ENCODE measurements at places on chromosomes 11 and 22. TPM values are rescaled to one million over a fixed set of nuclear protein-coding genes. Genes with fewer than 3 reads are reported as not detected.

- no peak for DNase-seq
These were observed 1248.0 kb upstream of the CNTN5 start for GRCh38 chr11:97772705-97773104.

DNA sequence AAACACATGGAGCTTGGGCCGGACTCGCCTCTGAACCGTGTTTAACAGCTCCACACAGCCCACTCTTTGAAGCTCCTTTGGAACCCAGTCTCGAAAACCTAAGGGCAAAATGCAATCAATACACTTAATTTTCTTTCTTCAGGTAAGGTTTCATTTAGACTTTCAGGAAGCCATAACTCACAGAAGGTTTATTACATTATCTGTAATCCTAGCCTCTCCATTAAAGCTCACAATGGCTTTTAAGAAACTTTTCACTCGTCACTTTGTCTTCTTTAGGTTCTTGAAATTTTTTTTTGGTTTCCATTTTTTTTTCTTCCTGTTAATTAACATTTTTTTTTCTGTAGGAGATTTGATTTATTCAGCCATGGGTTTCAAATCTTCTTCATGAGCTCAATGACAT is 91.3 kb downstream of the ARL14EP start:
- no peak for DNase-seq

- no peak for DNase-seq
These were observed 103.6 kb downstream of the NECTIN1 start for GRCh38 chr11:119625206-119625978.

Gene ISX
- total RNA-seq = not detected

DNA sequence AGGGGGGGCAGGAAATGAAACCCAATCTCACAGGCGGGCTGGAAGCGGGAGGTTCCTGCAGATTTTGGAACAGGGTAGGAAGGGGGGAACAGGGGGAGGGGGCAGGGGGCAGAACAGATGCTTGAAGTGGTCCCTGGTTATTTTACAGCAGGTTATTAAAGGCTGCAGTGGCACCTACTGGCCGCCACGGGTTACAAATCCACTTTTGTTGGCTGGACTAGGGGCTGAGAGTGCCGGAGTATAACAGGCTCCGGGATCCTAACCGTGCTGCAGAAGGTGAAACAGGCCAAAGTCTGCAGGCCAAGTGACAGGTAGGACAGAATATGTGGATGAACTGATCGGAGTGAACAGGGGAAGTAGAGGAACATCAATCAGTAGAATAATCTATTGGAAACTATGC is 2.5 kb downstream of the ROBO3 start:
- no peak for DNase-seq

GRCh38 chr22:41028841-41029240 is 63.6 kb upstream of the EP300 start:
- DNase-seq = no peak

GRCh38 chr11:76617553-76618265 is 52.8 kb downstream of the LRRC32 start:
- DNase-seq = no peak

DNA sequence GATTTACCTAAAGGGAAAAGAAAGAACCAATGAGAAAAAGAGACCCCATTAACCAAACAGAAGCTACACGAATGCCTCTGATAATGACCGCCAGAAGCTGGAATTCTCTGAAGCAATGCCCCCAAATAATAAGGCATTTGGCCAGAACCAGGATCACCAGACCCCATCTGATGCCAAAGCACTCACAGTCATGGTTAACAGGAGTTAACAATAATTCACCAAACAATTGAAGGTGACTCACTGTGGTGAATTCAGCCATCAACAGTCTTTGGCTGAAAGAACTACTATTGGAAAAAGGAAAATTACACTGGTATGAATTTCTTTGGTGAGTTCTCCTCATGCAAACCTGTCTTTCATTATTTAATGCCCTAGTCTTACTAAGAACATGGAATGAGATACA is 21.9 kb upstream of the NFRKB start:
- DNase-seq = no peak

DNA sequence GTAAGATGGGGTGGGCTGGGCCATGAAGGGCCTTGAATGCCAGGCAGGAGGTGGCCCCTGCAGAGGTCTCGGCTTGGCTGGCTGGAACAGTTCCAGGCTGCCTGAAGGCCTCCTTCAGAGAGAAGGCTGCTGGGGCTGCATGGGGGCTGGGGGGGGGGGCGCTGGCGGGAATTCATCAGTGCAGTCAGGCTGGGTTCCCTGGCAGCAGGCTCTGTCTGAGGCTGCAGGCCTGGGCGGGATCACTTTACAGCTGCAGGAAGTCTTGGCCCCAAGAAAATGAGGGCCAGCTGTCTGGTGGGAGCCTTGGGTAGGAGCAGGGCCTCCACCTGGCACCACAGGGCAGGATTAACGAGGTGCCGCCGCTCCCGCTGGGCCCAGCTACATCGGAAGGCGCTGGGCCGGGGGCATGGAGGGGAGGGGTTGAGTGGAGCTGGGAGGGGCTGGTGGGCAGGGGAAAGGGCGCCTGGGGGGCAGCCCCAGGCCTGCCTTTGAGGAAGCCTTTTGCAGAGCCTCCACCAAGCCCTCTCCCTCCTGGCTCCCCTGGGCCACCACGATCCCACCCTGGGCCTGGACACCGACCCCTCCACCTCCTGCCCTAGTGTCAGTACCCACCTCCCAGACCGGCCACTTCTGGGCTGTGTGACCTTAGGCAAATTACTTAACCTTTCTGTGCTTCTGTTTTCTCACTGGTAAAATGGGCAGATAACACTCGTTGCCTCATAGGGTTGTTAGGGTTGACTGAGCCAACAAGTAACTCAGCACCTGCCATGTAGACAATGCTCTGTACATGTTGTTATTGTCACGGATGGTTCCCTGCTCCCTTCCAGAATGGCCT is 31.0 kb upstream of the HMOX1 start:
- DNase-seq = peak; percentile 74

Gene SRSF8
- 35.8 TPM for total RNA-seq

- no peak for DNase-seq
These were observed 12.1 kb downstream of the PLAAT5 start for GRCh38 chr11:63478896-63479295.

Gene SYCE3
- total RNA-seq = not detected

Gene TCIRG1
- 173 TPM for total RNA-seq

DNA sequence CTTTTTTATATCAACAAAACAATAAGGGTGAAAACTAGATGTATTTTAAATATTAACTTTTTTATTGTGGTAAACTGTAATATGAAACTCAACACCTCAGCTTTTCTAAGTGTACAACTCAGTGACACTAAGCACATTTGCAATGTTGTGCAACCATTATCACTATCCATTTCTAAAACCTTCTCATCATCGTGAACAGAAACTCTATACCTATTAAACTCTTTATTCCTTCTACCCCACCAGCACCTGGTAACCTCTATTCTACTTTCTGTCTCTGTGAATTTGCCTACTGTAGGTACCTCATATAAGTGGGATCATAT is 9.4 kb downstream of the HORMAD2 start:
- no peak for DNase-seq

DNA sequence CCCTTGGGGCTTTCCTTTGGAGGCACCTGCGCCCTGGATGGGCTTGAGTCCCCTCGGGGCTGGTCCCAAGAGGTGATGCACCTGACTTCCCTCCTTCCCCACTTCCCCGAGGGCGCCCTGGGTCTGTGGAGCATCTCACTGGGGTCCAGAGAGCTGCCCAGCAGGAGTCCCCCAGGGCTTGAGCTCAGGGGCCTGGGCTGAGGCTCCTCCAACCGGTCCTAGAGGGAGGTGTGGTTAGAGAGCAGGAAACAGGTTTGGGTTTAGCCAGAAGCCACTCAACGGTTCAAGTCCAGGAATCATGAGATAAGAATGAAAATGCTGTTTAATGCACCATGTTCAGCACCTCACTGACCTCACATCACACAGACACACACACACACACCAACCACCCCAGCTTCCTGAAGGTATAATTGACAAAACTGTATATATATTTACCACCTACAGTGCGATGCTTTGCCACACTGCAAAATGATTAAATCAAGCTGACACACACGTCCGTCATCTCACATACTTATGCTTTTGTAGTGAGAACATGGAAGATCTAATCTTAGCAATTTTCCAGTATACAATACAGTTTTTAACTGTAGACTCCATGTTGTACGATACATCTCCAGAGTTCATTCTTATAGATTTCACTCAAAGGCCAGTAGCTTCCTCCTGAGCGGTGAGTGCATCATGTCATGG is 628 bp upstream of the IGLL1 start:
- peak; percentile 33 for DNase-seq

DNA sequence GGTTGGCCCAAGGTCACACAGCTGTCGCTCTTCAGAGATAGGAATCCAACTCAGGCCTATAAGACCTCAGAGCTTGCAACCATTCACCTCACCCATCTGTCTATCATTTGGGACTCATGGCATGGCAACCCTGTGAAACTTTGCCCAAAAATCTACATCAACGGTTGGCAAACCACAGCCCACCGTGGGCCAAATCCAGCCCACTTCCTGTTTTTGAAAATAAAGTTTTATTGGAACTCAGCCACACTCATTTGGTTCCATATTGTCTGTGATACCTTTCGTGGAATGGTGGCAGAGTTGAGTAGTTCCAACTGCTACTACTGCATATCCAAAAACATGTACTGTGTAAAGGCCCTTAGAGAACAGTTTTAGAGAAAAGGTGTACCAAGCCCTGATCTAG is 307.8 kb downstream of the MN1 start:
- no peak for DNase-seq

Gene IRAG1
- 518 TPM for total RNA-seq

Gene SMTNL1
- total RNA-seq = not detected

DNA sequence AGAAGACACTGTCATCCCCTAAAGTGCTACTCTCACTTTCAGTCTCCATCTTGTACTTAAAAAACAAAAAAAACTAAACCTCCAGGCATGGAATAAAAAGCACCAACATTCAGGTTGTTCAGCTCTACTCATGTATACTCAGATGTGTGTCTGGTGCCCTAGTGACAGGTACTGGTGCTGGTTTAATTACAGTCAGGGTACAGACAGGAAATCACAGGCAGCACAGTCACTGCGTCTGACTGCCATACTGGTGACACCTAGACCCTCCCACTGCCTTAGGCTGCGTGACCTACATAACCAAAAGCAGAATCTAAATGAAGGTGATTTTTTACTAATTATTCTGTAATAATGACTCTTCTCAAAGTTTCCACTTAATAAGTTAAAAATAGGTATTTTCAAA is at the start of gene ARHGAP32:
ARHGAP32 (minus strand) TSS at position 176 of the 400 bp plus-strand sequence; CDS start at position 49, 127 bp downstream.
- DNase-seq = no peak

DNA sequence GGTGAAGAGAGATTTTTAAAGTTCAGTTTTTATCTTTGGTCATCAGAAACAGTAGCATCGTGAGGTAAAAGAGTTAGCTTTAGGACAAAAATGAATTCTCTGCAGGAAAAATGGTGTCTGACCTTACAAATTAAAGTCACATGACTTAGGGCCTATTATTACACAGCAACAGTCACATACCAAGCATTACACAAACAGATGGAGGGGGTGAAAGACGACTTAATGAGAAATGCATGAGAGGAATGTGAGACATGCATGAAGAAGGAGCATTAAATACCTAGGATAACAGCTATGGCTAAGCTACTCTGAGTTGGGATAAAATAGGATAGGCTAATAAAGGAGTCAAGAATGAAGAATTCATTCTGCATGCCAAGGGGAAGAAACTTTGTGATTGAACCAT is 77.5 kb downstream of the BLID start:
- DNase-seq = no peak

- DNase-seq = no peak
These were observed 1291.0 kb downstream of the LRRC4C start for GRCh38 chr11:40168414-40168813.

Gene IFITM10
- total RNA-seq = 10.7 TPM

Gene POU2AF2
- total RNA-seq = not detected

GRCh38 chr11:26219183-26220117 is 112.5 kb upstream of the ANO3 start:
- no peak for DNase-seq

Measured in aorta (tissue), 5 donors.